GM18507 (cell line): ENCODE measurements at places on chromosomes 16 and 17.
A peak's percentile ranks its signal among the peaks of the same experiment; 100 is the strongest.

DNA sequence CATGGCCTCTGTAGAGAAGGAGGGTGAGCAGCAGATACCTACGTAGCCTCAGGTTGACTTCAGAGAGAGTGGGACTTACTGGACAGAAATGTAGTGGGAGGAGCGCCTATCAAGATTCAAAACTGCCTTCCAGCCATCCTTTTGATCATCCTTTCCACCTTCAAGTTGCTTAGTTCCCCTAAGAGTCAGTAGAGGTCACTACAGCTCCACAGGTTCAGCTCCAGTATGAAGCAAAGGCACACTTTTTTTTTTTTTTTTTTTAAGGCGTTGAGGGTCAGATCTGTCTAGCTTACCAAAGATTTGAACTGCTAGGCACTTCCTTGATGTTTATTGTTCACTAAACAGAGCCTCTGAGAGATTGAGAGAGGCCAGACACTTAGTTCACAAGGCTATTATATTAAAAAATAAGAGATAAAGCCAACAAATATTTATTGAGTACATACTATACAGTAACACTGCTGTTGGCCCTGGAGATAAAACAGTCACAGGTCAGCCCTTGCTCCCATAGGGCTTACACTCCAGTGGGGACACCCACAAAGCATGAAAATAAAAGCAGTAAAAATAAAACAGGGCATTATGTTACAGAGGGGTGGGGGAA is 3.1 kb downstream of the RNF227 start:
- DNase-seq = no peak

GRCh38 chr17:29368926-29369325 is 21.2 kb upstream of the TAOK1 start:
- DNase-seq = no peak

DNA sequence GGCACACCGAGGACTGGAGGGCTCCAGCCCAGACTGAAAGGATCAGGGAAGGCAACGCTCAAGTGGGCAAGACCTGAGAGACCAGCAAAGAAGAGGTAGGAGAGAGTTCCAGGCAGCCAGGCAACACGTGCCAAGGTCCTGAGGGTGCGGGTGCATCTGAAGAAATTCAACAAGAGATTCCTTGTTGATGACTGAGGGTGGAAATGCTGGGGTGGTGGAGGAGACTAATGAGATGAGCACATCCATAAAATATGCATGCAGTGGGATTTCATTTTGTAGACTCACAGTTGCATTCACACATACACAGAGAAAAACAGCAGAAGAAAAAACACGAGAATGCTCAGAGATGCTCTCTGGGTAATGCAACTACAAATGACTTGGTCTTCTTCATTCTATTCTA is 154.8 kb upstream of the FOXF1 start:
- DNase-seq = no peak

DNA sequence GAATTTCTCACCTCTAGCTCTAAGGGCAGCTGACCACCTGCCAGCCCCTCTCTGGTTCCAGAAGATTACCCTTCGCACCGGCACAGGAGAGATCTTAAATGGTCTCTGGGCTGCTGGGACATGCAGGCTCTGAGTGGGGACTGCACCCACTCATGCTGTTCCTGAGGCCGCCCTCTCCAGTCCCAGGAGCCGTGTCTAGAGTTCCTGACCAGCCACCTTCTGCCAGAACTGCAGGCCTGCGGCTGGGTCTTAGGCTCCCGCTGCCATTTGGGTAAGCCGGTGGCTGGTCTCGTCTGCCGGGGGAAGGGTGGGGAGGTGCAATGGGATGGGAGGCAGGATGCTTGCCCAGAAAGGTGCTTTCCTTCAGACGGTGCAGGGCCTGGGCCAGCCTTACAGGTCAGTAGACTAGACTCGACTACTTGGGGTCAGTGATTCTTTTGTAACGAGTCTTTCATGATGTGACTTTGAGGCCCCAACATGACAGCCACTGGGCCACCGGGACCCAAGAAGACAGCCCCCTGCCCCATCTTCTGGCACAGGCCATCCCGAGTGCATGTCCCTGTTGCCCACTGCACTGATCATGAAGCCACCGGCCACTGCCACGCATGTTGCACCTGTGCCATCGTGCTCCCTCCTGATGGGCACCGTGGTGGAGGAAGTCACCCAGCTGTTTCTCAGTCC is 26.4 kb downstream of the B9D1 start:
- DNase-seq = no peak

GRCh38 chr16:65497571-65497970 is 375.7 kb upstream of the CDH11 start:
- no peak for DNase-seq

DNA sequence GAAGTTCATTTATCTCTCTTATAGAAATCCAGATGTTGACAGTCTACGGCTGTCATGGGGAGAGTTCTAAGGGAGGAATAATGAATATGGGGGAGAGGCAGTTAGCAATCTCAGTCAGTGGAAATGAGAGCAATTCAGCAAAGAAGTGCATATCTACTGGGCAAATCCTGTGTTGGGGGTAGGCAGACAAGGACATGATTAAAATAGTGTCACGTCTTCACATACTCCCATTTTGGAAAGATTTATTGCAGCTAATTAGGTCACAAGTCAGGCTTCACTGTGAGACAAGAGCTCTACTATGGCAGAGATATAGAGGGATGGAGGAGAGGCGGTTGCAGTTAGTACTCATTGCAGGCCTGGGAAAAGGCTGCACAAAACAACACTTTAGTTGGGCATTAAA is 29.8 kb downstream of the LRRC36 start:
- no peak for DNase-seq

- no peak for DNase-seq
These were observed 2.8 kb downstream of the RAB40C start for GRCh38 chr16:592518-593306.

- DNase-seq = no peak
These were observed 31.5 kb downstream of the C16orf78 start for GRCh38 chr16:49405123-49405522.

DNA sequence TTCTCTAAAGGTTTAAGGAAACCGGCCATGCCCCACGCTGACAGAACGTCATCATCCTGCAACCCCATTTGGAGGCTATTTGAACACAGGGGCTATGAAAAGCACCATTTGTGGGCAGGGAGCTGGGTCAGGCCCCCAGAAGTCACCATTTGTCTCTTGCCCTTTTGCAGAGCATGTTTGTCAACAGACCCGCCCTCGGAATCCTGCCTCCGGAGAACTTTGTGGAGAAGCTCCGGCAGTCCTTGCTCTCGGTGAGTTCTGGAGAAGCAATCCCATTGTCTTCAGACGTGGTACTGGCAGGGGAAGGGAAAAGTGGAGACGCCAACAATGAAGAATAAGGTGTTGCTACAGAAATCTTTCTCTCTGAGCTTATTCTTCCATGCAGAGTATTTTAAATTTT is 33.5 kb downstream of the TMEM186 start:
- no peak for DNase-seq

DNA sequence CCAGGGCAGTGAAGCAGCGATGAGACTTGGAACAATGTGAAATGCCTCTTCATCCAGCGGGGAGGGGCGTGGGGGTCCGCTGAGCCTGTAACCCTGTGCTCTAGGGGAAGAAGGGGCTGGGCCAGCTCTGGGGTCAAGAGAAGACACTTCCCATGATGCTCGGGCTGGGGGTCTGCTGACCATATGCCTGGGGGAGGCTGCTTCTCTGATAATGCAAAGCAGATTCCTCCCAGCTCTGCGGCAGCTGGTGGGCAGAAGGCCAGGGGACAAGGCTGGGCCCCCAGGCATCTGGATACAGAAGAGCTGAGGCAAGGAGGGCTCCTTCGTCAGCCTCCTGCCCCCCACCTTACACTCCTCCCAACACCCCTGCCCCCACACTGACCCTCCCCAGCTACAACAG is 24.7 kb downstream of the NGFR start:
- DNase-seq = no peak

DNA sequence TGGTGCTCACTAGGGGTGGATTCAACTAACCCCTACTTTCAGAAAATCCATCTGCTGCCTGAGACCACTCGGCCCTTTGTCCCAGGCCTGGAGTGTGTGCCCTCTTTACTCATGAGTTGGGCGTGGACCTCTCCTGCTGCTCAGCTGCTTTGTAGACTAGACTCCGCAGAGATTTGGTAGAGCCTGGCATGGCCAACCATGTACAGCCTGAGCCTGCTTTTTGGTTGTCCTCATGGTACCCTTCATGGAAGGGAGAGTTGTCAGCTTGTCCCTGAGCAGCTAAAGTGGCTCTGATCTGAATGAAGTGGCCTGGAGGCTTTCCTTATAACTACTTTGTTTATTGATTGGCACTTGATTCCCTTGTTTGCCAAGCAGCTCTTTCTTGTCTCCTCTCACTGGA is 1.5 kb downstream of the EDC4 start:
- DNase-seq = no peak

- no peak for DNase-seq
These were observed 14.1 kb upstream of the ACSF3 start for GRCh38 chr16:89079434-89079980.

DNA sequence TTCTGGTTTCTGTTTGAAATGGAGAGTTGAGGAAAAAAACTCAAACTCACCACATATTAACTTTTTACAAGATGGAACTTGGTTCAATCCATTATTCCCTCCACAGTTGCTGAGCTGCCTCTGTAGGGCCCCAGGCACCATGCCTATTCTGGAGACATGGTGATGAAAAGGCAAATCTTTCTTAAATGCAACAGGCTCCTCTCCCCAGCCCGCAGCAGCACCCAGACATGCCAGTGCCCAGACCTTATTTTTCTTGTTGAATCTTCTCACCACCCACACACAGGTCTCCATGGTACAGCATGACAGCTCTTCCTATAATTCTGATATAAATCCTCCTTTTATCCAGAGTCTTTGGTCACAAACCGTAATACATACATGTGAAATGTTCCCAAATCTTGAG is 7.6 kb downstream of the CYTH1 start:
- DNase-seq = no peak

- no peak for DNase-seq
These were observed at the start of gene DHRS7C for GRCh38 chr17:9790889-9791876. Gene DHRS7C, minus strand, starts transcription at chr17:9791592. Its CDS starts 308 bp downstream, at chr17:9791284.

DNA sequence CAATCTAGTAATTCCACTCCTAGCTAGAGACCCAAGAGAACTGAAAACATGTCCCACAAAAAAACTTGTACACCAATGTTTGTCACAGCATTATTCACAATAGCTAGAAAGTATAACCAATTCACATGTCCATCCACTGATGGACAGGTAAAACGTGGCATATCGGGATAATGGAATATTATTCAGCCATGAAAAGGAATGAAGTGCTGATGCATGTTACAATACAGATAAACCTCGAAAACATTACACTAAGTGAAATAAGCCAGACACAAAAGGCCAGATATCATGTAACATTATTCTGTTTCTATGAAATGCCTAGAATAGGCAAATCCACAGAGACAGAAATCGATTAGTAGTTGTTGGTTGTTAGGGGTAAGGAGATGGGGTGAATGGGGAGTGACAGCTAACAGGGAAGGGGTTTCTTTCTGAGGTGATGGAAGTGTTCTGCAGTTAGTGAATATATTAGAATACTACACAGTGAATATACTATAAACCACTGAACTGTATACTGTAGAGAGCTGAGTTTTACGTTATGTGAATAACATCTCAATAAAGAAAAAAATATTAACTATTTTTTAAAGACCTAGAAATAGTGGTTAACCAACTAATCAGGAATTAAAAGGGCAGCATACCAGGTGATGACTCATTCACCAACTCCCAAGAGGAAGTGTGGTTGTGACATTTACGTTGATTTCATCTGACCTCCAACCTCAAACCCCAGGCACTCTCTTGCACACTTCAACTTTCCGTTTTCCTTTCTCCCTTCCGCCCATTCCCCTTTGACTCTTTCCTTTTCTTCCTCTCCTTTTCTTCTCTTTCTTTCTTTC is 48.6 kb downstream of the GAS7 start:
- DNase-seq = peak; percentile 36

- no peak for DNase-seq
These were observed 82.4 kb downstream of the KCNJ2 start for GRCh38 chr17:70251706-70252105.

GRCh38 chr17:12974005-12974531 is 43.8 kb downstream of the ELAC2 start:
- no peak for DNase-seq

GRCh38 chr16:31695667-31696066 is 168.0 kb downstream of the AHSP start:
- DNase-seq = no peak

DNA sequence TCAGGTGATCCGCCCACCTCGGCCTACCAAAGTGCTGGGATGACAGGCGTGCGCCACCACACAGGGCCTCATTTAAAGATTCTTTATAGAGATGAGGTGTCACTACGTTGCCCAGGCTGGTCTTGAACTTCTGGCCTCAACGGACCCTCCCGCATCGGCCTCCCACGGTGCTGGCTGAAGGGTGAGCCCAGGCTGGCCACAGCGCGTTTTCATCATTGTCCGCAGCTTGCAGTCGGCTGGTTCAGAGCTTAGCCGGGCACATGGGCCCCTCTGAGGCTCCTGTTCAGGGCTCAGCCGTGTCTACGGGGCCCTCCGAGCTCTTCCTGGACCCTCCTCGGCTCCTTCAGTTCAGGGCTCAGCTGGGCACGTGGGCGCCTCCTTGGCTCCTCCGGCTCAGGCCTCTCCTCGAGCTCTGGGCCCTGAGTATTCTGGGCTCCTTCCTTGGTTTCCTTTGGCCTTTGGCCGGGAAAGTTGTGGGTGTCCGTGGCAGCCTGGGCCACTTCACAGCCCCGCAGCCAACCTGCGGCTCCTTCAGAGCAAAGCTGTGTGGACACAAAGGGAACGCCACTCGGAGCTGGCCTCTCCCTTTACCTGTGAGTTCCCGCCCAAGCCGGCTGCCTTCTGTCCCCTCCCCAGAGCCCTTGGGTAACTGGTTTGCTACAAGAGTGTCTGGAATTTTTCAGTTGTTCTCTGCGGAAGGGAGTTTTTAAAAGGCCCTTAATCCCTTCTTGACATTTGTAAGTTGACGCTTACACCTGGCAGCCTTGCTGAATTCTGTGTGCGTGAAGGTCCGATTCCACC is 1.2 kb upstream of the MSLN start:
- DNase-seq = no peak

- DNase-seq = no peak
These were observed 38.5 kb downstream of the PIGL start for GRCh38 chr17:16255481-16255921.

- no peak for DNase-seq
These were observed 2.4 kb downstream of the KCNJ12 start for GRCh38 chr17:21378553-21378952.
